A549 treated with CpdA at 1 μM for 4 hours (cell line): ENCODE measurements at places on chromosomes 5 and 9. TPM values are rescaled to one million over a fixed set of nuclear protein-coding genes. Genes with fewer than 3 reads are reported as not detected.

Gene HABP4
- total RNA-seq = 13.7 to 17.9 TPM (median 16.2 TPM) in 5 replicates

Gene OTULINL
- total RNA-seq = 4.8 to 7.4 TPM (median 4.9 TPM) in 5 replicates

Gene SUB1
- total RNA-seq = 210 to 276 TPM (median 258 TPM) in 5 replicates

Gene ROPN1L
- total RNA-seq = 1.9 to 2.7 TPM (median 2.3 TPM) in 5 replicates

Gene YIPF5
- 67.8 to 84.9 TPM (median 75.4 TPM) in 5 replicates for total RNA-seq

Gene ARL15
- total RNA-seq = 4.3 to 5.9 TPM (median 4.6 TPM) in 5 replicates

Gene AGXT2
- not detected in 5 replicates for total RNA-seq

Gene SHISAL2B
- not detected in 5 replicates for total RNA-seq

Gene TCOF1
- total RNA-seq = 76.5 to 93.8 TPM (median 86.2 TPM) in 5 replicates

Gene SLC6A18
- total RNA-seq = not detected in 5 replicates

Gene ASPN
- not detected in 5 replicates for total RNA-seq

Gene IL9
- total RNA-seq = not detected in 5 replicates
